GM20000 (cell line): ENCODE measurements at places on chromosomes 11 and 22.

- no peak for DNase-seq
Observed at GRCh38 chr11:32288276-32288675, 147.1 kb downstream of the WT1 start.

GRCh38 chr11:11769362-11769761 lies 72.4 kb upstream of the USP47 start:
- no peak for DNase-seq

DNA sequence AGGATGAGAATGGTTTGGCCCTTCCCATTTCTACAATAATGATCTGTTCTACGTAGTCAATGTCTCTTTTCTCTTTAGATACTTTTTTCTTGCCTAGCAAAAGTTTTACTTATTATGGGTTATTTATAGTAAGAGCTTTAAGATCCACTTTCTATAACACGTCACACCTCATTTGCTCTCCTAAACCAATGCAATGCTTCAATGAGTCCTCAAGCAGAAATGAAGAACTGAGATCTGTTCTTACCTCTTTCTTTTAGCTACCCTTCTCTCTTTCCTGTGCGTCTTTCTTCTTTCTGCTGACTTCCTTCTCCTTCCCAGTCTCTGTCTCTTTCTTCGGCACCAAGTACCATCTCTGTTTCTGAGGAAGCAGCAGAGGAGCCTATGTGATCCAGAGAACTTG lies 61.8 kb downstream of the SNX19 start:
- peak; percentile 20 for DNase-seq

GRCh38 chr11:2549080-2549479 lies 104.3 kb downstream of the KCNQ1 start:
- no peak for DNase-seq

DNA sequence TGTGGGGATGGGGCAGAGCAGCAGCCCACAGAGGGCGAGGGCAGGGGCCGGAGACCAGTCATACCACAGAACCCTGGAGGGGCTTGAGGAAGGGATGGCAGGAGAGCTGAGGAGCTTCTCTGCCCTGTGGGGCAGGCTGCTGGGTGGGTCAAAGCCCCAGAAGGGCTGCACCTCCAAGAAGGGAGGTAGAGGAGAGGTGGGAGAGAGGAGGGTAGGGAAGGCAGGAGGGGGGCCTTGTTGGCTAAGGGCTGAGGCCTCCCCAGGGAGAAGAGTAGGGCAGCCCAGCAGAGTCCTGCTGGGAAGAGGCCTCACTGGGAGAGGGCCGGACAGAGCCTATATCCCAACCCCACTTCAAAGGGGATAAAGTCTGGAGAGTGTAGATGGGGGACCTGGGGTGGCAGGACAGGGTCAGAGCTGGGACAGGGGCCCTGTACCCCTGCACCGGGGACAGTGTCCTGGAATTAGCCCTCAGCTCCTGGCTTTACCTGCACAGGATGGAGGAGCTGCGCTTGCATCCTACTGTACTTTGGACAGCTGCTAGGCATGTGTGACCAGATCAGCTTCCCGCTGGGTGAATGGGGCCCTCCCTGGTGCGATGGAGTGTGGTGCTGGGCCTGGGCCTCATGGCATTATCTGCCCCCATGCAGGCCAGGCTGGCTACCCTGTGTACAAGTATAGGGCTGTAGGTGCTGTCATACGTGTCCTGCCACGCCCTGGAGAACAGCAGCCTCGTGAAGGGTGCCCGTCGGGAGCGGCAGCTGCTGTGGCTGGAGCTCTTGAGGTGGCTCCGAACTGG lies 7.3 kb downstream of the DGCR6L start:
- DNase-seq: no peak
